ENCODE measurements at places on chromosomes 5 and 9.

DNA sequence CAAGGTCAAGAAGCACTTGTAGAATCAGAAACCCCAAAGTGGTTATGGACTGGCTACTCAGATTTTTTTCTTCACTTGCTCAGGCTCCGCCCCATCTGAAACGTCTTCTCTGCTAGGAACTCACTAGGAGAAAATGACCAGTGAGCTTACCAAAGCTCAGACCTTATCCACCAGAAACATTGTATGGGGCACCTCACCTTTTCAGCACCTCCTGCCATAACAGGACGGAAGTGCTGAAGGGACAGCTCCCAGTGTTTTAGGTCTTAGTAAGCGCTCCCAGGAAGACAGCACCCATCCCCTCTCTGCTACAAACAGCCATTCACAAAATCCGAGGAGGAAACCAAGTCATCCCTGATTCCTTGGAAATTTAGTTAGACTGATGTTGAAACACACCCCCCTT, 1.2 kb upstream of the GABRA1 start:
- no peak for DNase-seq

DNA sequence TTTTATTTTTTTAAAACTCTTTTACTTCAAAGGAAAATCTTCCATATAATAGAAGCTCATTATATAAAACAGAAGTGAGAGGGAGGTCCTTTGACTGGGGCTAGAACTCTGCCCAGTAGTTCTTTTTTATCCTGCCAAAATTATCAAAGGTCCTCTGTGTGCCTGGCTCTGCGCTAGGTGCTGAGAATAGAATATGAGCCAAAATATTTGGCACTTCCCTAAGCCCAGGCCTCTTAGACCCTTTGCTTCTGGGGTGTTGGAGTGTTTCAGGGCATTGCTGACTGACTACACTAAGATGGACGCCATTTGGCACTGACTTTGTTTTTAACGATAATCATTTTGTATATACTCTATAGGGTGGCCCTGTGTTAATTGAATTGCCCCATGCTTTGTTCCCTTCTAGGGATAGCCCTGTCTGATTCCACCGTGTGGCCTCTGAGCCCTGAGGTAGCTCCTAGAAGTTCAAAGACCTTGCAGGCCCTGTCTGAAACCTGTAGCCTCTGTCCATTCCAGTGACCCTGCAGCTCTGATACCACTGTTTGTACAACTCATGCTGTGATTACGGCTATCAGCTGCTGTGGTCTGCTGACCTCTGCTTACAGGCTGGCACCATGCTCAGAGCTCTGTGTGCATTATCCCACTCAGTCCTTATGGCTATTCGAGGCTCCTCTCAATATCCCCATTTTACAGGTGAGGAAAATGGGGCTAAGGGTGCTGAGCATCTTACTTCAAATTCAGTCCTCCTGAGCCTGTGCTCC, 84.3 kb upstream of the SHB start:
- DNase-seq: no peak

GRCh38 chr5:139394654-139395566, at the start of gene PROB1:
Gene PROB1, minus strand, starts transcription at chr5:139395104. Its CDS starts 23 bp downstream, at chr5:139395081.
- no peak for DNase-seq

DNA sequence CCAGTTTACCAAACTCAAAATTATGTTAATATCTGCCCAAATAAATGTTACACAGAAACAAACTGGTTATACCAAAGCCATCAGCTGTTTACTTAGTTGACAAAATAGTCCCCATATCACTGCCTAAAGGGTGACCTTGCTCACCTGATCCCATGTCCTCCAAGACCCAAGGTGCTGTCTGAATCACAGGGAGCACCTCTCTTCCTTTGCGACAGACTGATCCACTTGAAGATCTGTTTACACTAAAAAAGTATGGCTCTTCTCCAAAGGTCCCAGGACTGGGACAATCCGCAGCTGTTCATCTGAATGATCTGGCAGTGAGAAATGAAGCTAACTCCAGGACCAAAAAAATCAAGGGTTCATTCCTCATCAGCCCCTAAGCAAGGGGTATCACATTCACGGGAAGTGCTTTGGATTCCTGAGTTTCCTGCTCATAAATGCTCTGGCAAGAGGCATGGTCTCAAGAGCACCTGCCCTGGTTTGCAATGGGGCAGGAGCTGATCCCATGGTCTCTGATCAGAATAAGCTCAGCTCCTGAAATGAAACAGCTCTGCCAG, 5.0 kb downstream of the PRUNE2 start:
- no peak for DNase-seq

DNA sequence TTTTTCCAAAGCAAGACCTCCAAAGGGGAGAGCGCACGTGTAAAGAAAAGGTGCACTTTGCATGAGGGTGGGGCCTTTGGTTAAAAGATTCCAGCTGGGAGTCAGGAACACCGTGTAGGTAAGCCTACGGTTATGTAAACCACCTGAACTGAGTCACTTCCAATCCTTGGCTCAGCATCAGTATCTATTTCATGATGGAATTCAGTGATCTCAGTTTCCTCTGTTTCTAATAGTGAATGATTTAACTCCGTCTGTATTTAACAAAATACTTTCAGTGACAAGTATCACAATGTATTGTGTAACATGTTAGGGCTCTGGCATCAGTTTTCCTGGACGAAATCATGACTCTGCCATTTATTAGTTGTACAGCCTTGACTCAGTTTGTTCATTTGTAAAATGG, 1.3 kb upstream of the SVEP1 start:
- no peak for DNase-seq

- no peak for DNase-seq
These were observed 19.2 kb downstream of the COL27A1 start for GRCh38 chr9:114174557-114174875.

- peak; percentile 68 for DNase-seq
These were observed 2.3 kb upstream of the SLC4A9 start for GRCh38 chr5:140357726-140358093.
